ENCODE measurements at places on chromosomes 2 and 18.

DNA sequence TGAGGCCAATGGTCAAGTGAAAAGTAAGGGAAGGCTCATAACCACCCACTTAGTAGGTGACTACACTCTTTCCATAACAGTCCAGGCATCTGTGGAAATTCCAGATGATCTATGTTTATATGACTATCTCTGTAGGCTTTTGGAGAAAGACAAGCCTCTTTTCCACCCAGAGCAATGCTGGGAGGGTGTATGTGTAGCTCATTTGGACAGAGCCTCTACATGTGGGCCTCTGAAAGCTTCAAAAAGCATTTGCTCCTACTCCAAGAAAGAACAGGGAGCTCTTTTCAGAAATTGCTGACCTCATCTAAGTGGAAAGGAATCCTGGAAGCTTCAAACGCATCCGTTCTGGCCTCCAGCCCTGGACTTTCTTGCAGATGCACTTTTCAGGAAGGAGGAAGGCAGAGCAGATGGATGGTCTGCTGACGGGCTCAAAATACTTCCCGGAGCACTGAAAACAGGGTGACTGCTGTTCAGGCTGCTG lies 308.7 kb downstream of the LRATD1 start:
- DNase-seq: no peak

DNA sequence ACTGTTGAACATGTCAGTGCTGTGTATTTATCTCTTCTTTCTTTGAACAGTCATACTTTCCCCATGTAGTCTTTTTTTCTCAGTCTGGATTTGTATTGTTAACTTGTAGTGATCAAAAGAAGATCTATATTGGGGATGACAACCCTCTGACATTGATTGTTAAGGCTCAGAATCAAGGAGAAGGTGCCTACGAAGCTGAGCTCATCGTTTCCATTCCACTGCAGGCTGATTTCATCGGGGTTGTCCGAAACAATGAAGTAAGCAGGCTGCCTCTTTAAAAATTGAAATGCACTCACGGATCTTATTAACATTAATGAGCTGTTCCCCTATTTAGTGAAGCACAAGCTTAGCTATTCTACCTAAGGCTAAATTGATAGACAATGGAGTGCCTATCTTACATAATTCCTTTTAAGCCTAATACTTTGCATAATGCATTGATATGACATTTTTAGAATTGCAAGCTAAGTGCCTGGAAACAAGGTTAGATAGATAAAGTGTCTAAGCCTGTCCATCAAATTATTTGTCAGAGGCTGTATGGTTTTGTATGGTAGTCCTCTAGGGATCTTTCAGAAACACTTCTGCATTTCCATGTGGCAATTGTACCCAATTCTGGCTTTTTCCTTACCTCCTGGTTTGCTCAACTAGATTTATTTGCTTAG lies 29.3 kb upstream of the FAM171B start:
- no peak for DNase-seq

GRCh38 chr2:54206596-54206995 lies 49.4 kb downstream of the TSPYL6 start:
- no peak for DNase-seq

DNA sequence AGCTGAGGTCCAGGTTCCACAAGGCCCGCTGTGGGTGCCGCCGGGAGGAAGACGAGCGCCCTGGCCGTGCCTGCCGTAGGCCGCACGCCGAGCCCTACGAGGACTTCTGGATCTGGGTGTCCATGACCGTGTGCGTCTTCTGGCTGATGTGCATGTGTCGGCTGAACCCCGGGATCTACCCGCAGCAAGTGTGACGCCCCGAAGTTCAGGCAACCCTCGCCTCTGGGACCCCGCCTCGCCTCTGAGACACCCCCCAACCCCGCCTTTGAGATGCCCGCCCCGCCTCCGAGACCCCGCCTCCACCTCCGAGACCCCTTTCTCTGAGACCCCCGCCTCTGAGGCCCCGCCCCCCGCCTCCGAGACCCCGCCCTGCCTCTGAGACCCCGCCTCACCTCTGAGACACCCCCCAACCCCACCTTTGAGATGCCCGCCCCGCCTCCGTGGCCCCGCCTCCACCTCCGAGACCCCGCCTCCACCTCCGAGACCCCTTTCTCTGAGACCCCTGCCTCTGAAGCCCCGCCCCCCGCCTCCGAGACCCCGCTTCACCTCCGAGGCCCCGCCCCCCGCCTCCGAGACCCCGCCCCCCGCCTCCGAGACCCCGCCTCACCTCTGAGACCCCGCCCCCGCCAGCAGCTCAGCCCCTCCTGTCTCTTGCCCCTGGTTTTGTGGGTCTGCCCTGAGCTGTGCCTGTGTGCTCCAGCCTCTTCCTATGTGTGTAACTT lies 3.7 kb downstream of the RTP5 start:
- DNase-seq: no peak

GRCh38 chr2:190701586-190701985 lies 52.7 kb downstream of the NAB1 start:
- DNase-seq: no peak

GRCh38 chr2:126720638-126721037 lies 64.7 kb downstream of the GYPC start:
- no peak for DNase-seq

DNA sequence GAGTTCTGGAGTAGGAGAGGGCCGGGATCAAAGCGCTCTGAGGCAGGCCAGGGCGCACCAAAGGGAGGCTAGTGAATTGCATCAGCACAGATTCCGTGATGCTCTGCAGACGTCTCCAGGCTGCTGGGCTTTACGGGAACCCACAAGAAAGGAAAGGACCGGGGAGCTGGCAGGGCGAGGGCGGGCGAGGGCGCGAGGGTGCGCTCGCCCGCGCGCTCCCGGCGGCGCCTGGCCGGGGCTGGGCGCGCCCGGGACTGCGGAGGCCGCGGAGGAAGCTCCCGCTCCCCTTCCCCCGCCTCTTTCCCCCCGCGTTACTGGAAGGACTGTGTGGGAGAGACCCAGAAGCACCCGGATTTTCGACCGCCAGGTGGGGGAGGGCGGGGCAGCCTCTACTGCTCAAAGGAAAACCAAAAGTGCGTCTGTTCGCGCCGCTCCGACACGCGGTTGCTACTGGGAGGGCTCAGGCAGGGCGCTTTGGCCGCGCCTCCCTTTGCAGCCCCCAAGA lies 2.4 kb upstream of the FOSL2 start:
- DNase-seq: peak; percentile 78

GRCh38 chr18:58190842-58191530 lies 147.0 kb downstream of the NEDD4L start:
- DNase-seq: no peak

DNA sequence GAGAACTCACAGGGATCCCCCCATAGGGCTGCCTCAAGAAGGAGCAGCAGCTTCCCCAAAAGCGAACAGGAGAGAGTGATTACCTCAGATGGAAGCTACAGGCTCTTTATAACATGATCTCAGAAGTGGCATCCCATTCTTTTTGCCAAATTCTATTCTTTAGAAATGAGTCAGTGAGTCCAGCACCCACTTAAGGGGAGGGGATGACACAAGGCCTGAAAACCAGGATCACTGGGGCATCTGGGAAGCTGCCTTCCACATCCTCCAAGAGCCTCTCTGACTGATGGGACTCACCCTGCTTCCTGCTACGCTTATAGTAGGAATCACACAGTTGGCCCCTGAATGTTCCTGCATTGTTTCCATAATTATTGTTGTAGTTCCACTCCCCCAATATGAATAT lies 96.5 kb downstream of the MAPK4 start:
- no peak for DNase-seq

- DNase-seq: no peak
Observed at GRCh38 chr2:205198140-205198525, 484.2 kb upstream of the NRP2 start.

DNA sequence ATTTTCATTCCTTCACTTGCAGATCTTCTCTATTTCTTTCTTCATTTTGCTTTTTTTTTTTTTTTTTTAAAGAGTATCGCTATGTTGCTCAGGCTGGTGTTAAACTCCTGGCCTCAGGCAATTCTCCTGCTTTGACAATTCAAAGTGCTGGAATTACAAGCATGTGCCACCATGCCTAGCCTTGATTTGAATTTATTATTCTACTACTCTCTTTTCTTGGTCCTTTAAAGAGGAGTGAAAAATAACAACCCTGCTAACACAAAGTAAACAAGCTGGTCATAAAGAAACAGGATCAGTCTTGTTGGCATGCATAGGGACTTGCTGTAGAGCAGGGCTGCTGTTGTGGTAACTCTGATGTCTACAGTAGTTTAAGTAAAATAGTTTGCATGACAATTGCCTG lies 1615.3 kb upstream of the ZEB2 start:
- no peak for DNase-seq

DNA sequence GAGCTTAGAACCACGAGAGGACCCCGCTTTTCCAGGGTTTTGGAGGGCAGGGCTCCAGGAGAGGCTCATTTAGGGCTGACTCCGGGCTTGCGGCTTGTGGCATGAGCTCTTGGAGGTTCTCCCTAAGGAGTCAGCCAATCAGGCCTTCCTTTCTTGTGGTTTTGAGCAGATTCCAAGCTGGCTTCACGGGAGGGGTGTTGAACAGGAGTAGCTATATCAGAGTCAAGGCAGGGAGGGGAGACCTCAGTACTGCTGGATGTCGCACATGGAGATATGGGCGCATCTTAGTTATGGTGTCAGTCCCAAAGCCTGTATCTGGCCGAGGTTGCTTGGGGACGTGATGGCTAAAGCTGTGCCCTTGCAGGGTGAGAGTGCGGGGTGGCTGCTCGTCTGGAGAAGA lies 98.6 kb downstream of the AGAP1 start:
- DNase-seq: no peak

DNA sequence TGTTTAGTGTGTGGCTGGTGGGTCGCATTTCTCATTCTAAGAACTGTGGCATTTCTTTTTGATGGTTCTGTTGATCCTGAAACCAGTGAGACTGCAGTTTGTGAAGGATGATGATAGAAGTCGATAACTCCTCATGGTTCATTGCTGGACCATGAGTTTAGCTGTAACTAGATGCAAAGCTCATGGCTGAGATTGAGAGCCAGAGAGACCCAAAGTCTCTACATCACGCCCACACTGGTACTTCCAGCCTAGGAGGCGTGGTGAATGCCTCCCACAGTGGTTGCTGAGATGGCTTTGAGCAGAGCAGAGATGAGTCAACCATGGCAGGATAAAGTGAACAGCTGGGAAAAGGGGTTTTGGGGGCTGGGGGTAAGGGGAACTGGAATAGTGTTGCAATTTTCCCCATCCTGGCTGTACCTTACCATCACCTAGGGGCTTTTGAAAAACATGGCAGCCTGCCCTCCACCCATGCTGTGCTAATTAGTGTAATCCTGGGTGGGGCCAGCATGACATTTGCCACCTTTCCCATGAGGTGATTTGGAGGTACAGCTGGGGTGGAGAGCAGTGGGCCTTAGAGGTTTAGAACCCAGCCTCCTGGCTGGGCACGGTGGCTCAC lies 24.1 kb downstream of the INPP4A start:
- DNase-seq: no peak

GRCh38 chr2:82992968-82993367 lies 1466.1 kb downstream of the SUCLG1 start:
- DNase-seq: no peak

DNA sequence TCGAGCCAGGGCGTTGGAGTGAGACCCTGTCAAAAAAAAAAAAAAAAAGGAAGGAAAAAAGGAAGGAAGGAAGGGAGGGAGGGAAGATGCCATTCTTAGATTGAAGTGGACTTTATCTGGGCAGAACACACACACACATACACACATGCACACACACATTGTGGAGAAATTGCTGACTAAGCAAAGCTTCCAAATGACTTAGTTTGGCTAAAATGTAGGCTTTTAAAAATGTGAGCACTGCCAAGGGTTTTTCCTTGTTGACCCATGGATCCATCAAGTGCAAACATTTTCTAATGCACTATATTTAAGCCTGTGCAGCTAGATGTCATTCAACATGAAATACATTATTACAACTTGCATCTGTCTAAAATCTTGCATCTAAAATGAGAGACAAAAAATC lies 564 bp upstream of the TTR start:
- no peak for DNase-seq

DNA sequence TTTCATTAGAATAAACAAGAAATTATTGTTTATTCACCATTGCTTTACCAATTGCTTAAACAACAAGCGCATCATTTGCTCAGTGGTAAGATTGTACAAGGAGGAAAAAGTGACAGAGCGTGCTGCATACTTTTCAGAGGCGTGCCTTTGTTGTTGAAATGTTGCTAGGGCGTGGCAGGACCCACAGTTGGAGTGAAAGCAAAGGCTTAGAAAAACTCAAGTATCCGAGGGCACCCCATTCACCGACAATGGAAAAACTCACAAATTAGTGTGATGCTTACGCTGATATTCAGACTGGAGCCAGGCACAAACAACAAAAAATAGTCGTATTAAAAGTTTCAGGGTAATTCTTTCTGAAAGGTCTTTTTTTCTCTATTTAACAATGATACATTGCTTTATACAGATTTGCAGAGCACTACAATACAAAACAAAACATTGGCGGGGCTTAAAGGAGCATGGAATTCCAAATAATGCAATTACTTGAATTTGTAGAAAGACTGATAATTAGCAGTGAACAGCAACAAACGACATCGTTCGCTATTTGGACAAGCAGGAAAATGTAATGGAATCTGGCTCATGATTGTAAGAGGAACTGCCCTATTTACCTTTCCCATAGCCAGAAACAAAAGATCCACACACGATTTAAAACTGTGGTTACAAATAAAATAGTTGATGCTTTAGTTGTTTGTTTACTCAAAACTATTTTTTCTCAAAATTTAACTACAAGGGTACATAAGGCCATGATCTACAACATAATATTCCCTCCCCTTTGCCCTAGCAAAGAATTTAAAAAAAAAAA lies 37.8 kb upstream of the RTTN start:
- no peak for DNase-seq

DNA sequence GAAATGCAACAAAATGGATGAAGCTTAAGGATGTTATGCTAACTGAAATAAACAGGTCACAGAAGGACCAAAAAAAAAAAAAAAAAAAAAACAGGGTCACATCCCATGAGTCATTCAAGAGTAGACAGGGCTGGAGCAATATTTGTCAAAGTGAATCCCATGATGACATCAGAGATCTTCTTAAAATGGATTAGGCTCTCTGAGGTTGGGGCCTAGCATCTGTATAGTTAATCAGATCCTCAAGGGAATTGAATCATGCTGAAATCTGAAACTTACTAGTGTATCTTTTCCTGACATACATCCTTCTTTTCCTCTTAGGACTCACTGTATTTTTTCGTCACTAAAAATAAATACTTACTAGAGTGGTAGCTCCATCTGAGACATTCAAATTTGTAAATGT lies 380.6 kb upstream of the NXPH2 start:
- DNase-seq: no peak
